ENCODE measurements at places on chromosomes 2 and 18.

GRCh38 chr2:32264422-32265105, at the start of gene NLRC4:
Gene NLRC4, minus strand, starts transcription at chr2:32264886. Its CDS starts 8,111 bp downstream, at chr2:32256775.
- DNase-seq, result no peak

DNA sequence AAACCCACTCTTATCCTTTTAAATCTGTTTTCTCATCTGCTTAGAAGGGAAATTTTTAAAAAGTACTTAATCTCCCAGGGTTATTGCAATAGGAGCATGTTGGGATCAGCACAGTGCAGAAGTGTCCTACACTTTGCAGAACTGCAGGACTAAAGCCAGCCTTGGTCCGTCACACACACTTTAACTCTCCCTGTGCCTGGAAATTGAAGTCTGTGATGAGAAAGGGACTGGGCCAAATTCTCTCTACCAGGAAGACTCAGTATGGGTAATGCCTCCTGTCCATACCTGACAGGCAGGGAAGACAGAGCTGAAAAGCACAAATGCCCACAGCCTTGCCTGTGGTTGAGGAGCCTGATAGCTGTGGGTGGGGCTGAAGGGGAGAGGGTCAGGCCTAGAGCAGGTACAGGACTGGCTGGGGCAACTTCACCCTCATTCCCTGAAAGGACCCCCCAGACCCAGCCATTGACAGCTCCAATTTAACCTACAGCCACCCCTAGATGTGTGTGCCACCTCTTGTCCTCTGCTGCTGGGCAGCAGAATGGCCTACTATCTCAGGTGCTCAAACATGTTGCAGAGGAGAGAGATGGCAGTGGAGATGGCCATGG, 377.2 kb upstream of the KLHL29 start:
- no peak for DNase-seq

GRCh38 chr2:241550616-241551580, 7.6 kb upstream of the BOK start:
- DNase-seq, result no peak

DNA sequence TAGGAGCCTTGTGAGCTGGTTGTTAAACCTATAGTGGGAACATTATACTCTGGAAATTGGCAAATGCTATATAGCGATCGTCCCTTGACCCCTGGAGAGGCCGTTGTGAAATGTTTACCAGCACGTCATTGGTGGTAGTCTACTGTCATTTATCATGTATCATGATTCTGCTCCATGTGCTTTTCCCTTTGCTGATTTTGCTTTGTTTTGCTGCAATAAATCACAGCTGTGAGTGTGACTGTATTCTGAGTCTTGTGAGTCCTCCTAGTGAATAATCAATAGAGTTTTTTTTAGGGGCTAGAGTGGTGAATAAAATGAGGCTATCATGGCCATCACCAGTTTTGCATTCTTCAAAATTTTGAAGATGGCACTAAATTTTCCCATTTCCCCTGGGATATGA, 189.1 kb downstream of the HRH4 start:
- no peak for DNase-seq

DNA sequence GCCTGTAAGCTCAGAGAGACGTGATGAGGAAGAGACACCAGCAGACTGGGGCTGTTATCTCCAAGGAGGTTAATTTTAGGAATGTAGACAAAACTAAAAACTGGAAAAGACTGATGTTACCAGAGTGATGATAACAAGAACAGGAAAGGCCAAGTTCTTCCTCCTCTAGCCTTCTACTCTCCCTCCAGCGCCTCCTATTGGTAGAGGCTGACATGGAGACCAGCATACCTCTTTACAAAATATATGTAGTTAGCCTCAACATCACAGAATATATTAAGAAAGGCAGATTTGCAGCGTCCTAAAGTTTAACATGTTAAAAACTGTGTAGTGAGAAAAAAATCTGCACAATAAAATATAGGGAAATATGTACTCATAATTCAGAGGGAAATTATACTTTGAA, 66.0 kb downstream of the TCF4 start:
- DNase-seq, result no peak

DNA sequence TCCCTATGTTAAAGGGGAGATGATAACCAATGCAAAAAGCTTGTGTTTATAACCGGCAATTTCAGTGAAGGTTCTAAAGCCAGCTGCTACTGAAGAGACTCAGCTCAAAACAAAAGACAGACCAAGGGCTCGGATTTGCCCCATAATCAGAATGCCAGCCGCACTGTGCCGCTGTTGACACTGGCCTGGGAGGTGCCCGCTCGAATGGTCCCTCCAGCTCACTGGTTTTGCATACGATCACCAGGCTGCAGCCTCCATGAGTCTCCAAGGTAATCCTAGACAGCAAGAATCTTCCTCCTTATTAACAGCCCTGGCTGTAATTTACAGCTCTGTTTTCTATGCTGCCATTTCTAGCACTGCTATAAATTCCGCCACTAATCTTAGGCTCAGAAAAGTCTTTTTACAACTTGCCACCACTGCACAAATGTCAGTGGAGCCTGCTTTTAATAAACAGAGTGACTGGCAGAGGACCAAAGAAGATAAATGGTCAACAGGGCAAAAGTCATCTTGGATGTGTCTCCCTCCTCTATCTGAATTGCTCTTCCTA, 155.7 kb upstream of the SH3BP4 start:
- DNase-seq, result no peak

Measured in stimulated activated CD4-positive, alpha-beta T cell treated with anti-CD3 and anti-CD28 coated beads, Interleukin-4, amount 100 ng/mL, for 24 hours (primary cell).